ENCODE measurements at places on chromosomes 16 and 17.

DNA sequence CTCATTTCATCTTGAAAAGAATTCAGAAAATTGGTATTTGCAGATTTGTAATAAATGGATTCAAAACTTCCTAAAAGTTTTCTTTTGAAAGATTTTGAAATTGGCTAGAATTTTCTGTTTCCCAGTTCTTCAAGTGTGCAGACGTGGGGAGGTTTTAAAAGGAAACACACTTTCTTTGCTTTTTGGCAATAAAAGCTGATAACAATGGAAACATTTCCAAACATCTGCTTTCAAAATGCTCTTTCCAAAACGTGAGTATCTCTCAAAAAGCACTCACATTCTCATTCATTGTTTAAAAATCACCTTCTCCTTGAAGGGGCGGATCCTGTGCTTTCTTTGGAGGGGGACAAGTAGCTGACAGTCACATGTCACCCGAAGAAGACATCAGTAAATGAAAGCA is 8.6 kb upstream of the GSG1L start:
- no peak for DNase-seq

GRCh38 chr17:14986127-14986526 is 279.0 kb downstream of the PMP22 start:
- DNase-seq: no peak

DNA sequence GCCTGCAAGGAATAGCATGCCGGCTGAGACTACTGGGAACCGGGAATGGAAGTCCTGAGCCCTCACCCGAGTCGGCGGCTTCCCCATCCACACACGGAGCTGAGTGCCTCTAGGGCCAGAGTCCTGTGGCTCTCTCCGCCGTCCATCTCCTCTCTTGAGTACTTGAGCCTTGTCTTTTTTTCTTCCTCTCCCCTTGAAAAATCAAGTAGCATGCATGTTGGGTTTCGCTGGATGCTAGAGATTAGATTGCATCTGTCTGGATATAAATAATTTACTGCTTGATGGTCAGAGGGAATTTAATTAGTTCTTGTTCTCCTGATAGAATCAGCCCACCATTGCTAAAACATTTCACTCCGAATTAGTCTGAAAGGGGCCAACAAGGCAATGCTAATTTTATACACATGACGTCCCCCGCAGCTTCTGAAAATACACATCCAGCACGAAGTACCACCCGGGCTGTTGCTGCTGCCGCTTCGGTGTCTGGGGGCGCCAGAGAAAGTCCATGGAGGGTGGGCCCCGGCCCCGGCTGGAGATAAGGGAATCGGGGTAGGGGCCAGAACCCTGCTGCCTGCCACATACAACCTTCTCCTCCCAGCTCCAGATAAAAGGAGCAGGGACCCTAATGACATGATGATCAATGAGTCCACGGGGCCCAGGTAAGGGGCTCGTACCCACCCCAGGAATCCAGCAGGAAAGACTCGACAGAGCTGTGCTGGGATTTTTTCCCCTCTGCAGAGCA is 48.5 kb downstream of the RBFOX3 start:
- no peak for DNase-seq

- DNase-seq: no peak
Observed at GRCh38 chr16:46850619-46851555, 19.9 kb upstream of the C16orf87 start.

GRCh38 chr17:7114875-7115614 is 423 bp upstream of the ASGR2 start:
- no peak for DNase-seq

- no peak for DNase-seq
Observed at GRCh38 chr17:10182785-10183184, 15.6 kb downstream of the GAS7 start.

GRCh38 chr16:17105239-17105797 is 365.4 kb downstream of the XYLT1 start:
- no peak for DNase-seq

GRCh38 chr16:4093495-4094126 is 22.6 kb downstream of the ADCY9 start:
- DNase-seq: no peak

GRCh38 chr16:85330694-85331188 is 218.5 kb upstream of the CIBAR2 start:
- no peak for DNase-seq

DNA sequence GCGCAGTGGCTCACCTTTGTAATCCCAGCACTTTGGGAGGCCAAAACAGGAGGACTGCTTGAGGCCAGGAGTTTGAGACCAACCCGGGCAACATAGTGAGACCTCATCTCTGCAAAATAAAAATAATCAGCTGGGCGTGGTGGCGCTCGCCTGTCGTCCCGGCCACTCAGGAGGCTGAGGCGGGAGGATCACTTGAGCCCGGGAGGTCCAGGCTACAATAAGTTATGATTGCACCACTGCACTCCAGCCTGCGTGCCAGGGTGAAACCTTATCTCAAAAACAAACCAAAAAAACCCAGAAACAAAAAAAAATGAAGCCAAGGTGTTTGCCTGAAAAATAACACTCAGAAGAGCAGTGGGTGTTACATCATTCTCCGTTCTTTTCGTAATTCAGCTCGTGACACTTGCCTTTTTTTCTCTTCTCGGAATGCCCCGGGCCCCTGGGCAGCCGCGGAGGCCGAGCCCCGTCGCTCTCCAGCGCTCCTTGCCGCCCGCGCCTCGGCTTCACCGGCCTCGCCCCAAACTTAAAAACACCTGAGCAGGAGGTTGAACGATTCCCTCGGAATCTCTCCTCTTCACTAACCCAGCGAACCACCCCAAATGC is 17.0 kb downstream of the PRCD start:
- DNase-seq: peak; percentile 25

DNA sequence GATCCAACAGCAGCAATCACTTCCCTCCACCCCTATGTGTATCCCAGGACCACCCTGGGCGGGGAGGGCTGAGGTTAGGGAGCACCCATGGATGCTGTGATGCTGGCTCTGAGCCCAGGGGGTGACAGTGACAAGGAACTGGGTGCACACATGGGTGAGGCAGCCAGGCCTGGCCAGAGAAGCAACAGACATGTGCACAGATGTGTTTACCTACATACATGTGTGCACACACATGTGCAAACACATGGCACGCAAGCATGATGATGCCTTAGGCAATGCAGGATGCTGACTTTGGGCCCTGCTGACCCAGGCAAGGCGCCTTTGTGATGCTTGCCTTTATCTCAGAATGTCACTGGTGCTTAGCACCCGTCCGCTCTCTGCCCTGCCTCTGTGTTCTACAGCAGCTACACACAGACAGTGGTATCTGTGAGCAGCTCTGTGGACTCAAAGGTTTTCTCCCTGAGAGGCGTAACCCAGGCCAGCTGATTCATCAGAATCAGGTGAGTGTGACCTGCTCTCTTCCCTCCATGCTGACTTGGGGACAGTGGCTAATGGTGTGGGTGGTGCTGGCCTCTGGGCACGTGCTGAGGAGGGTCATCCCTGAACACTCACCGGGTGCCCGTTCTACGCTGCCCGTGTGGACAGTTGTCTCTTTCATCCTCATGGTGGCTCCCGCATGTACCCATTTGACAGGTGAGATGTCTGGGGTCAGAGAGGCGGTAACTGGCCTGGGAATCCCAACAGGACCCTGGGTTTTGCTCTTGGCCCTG is 38.5 kb upstream of the KSR1 start:
- no peak for DNase-seq

DNA sequence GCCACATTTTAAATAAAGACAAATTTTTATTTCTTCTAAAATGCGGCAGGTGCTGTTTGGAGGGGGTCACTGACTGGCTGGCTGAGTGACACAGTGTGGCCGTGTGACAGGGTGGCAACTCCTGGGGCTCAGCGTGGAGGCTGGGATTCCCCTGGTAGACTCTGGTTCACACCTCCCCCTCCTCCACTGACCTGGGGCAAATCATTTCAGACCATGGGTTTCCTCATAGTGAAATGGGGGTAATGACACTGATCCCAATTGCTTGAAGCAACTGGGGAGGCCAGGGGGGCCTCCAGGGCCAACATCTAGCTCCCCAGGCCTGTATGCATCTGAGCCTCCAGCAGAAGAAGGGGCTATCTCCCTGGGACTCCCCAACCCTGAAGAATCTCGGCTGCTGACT is 6.6 kb downstream of the HSD11B2 start:
- no peak for DNase-seq

DNA sequence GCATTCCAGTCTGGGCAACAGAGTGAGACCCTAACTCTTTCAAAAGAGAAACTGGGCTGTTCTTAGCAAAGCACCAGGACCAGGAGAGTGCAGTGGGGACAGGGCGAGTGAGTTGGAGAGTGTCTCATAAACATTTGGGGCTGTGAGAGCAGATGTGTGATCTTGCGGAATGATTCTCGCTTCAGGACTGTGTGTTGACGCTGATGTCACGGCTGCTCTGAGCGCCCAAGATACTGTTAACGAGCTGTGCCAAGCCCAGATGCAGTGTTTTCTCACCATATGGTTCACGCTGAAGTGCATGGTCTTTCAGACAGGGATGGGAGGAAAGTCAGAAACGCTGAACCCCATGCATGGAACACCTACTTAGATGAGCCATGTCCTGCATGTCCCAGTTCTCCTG is 438.2 kb downstream of the HS3ST4 start:
- no peak for DNase-seq

GRCh38 chr17:28758411-28759121 is 14.8 kb downstream of the TRAF4 start:
- DNase-seq: no peak

- no peak for DNase-seq
Observed at GRCh38 chr16:78563905-78564304, 464.5 kb downstream of the WWOX start.

- no peak for DNase-seq
Observed at GRCh38 chr16:12206098-12206748, 229.7 kb downstream of the SNX29 start.

DNA sequence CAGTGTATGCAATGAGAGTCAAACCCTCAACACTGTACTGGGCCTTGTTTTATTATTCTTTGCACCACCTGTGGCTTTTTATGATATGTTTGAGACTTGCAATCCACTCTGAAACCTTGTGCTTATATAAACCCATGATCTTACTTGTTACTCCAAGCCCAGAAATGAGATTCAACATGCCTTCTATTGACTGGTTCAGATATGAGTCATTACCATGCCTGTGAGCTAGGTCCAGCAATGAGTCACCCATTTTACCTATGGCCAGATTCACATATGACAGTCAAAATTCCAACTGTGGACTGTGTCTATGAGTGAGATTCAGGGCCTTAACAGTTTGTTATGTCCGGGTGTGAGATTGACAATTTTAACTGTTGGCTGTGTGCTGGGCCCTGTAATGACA is 1846.1 kb downstream of the TP53TG3F start:
- no peak for DNase-seq

GRCh38 chr17:21390294-21390693 is 14.1 kb downstream of the KCNJ12 start:
- no peak for DNase-seq

GRCh38 chr17:2237521-2237921 is 66.1 kb downstream of the SMG6 start:
- no peak for DNase-seq

- DNase-seq: no peak
Observed at GRCh38 chr16:74811911-74812310, 37.3 kb upstream of the FA2H start.

GRCh38 chr17:28206292-28206691 is 112.7 kb upstream of the TMEM97 start:
- no peak for DNase-seq

DNA sequence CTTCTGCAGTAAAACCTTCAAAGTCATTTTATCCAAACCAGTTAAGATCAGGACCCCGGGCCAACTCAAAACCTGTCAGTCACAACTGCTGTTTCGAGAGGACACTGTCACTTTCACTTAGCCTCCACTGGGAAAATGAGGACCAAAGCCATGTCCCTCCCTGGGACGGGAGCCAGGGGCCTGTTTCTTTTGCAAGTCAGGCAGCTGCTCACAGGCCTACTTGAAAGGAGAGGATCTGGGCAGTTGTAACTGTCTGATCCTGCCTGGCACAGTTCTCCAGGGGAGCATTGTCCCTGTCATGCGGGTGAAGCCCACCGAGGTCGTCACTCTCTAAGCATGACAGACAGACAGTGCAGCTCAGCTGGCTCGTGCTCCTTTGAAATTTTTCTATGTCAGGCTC is 276.2 kb downstream of the NPIPA8 start:
- no peak for DNase-seq

GRCh38 chr16:57775661-57776469 is 26.4 kb downstream of the KIFC3 start:
- DNase-seq: no peak

DNA sequence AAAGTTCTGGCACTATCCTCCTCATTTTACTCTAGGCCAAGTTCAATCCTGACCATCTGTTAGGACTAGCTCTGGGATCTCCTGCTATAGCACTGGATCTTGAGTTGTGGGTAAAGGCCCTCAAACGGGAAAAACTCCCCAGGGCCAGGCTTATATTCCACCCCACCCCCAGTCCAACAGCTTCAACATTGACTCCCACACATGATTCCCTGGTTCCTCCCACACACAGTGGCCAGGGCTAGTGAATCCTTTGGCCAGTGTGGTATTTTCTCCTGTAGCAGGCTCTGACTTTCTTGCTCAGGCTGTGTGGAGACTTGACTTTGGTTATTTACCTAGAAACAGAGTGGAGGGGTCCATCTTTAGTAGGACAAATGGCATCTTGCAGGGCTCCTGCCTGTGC is 10.3 kb upstream of the AKAP10 start:
- no peak for DNase-seq

- DNase-seq: no peak
Observed at GRCh38 chr16:57949013-57949412, 21.9 kb downstream of the CNGB1 start.

DNA sequence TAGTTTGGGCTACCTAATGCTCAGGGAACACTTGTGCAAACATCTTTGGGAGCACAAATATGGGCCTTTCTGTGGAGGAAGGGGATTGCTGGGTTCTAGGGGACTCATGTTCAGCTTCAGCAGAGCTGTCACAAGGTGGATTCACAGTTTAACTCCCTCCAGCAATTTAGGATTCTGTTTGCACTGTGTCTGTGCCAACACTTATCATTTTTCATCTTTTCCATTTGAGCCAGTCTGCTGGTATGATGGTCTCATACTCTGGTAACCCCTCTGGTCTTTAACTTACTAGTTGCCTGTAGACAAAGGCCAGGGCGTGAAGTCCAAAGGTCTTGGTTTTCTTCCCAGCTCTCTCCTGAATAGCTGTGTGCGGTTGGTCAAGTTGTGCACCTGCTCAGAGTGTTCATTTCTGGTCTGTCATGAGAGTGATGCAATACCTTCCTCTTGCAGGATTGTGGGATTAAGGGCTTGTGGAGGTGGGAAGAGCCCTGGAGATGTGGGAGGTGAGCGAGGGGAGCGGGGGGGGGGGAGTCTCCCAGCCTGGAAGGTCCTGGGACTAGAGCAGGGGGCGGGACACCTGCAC is 152.6 kb downstream of the CMIP start:
- no peak for DNase-seq

- no peak for DNase-seq
Observed at GRCh38 chr16:29306201-29306600, 100.3 kb downstream of the NPIPB11 start.
